ENCODE measurements at places on chromosomes 1 and 21.
A peak's percentile ranks its signal among the peaks of the same experiment; 100 is the strongest.

- no peak for DNase-seq
Measured at GRCh38 chr1:23100074-23100748, 68.4 kb downstream of the LUZP1 start.

GRCh38 chr1:53552981-53553733, 94.0 kb downstream of the DMRTB1 start:
- no peak for DNase-seq

GRCh38 chr1:209769171-209769904, 13.5 kb downstream of the TRAF3IP3 start:
- DNase-seq: peak; percentile 64

- DNase-seq: no peak
Measured at GRCh38 chr1:111489604-111490003, 13.8 kb downstream of the ADORA3 start.

- DNase-seq: peak; percentile 4
Measured at GRCh38 chr1:87449348-87449963, 120.8 kb downstream of the LMO4 start.

DNA sequence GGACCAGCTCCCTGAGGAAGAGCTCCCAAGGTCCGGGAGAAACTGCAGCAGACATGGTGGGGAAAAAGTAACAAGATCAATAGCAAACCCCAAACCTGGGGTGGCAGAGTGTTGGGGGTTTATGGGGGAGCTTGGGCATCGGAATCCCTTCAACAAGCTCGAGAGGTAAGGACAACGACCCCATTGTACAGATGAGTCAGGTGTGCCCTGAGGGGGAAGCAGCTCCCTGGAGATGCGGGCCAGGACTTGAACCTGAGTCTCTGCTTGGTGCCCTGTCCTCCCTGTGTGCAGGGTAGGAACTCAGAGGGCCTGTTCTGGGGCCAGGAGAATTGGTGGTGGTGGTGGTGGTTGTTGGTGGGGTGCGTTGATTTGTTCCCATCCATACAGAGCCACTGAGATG, 125.4 kb downstream of the PTPRU start:
- DNase-seq: no peak

GRCh38 chr1:68470388-68470970, 20.7 kb upstream of the RPE65 start:
- no peak for DNase-seq

- no peak for DNase-seq
Measured at GRCh38 chr1:36365381-36365780, 20.3 kb downstream of the STK40 start.

DNA sequence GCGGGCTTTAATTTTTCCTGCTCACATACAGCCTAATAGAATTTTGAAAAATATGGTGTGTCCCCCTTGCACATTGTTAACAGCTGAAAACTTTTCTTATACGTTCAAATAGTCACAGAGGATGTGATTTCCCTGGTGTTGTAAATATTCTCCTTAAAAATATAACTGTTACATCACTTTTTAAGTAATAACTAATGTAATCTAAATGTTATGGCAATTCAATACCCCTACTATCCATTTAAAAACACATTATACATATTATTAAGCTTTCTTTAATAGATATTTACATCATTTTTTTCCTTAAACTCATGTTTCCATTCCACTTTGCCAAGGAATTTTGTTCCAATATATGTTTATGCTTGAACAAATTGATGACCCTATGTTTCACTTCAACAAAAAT, 85.5 kb upstream of the S1PR1 start:
- no peak for DNase-seq

GRCh38 chr1:71785450-71785849, 496.9 kb downstream of the NEGR1 start:
- DNase-seq: no peak

DNA sequence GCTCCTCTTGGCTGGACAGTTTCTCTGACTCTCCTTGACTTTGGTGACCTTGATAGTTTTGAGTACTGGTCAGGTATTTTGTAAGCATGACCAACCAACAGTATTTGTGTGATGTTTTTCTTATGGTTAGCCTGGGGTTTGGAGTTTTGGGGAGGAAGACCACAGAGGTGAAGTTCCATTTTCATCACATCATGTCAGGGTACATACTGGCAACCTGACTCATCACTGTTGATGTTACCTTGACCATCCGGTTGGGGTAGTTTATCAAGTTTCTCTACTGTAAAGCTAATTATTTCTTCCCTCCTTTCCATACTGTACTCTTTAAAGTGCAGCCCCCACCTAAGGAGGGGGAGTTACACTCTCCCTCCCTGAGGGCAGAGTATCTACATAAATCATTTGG, 13.4 kb downstream of the OSCP1 start:
- no peak for DNase-seq

DNA sequence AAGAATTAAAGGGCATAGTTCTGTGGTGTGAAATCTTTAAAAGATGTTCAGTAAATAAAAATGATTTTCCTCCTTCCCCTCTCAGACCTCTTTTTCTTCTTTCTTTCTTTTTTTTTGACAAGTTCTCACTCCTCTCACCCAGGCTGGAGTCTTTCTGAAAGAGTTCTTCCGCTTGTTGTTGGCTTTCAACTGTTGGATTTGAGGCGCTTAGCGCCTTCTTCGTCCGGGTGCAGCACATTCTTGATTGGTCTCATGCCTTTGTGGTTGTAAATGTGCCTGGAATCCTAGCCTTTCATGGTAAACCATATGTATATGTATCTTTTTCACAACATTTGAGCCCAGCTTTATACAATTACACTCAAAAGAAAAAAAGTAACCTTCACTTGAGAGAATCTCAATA, 980 bp upstream of the METTL18 start:
- DNase-seq: no peak

DNA sequence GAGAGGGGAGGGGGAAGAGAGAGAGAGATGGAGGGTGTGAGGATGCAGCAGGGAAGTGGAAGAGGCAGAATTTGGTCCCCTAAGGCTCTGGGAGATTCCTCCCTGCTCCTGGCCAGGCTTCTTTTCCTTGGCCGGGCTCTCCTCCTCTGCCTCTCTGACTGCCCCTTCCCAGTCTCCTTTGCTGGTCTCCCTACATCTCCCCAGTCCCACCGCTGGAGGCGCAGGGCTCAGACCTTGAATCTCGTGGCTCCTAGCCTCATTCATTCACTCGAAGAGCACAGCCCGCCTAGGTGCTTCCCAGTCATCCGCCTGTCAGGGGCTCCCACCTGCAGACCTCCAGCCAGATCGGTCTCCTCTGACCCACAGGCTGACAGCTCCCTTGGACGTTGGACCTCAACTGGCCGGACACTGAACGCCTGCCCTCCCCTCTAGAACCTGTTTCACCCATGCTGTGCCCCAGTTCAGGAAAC, 76.5 kb downstream of the VWA5B1 start:
- DNase-seq: no peak

GRCh38 chr1:181640956-181641355, 157.6 kb downstream of the CACNA1E start:
- no peak for DNase-seq

DNA sequence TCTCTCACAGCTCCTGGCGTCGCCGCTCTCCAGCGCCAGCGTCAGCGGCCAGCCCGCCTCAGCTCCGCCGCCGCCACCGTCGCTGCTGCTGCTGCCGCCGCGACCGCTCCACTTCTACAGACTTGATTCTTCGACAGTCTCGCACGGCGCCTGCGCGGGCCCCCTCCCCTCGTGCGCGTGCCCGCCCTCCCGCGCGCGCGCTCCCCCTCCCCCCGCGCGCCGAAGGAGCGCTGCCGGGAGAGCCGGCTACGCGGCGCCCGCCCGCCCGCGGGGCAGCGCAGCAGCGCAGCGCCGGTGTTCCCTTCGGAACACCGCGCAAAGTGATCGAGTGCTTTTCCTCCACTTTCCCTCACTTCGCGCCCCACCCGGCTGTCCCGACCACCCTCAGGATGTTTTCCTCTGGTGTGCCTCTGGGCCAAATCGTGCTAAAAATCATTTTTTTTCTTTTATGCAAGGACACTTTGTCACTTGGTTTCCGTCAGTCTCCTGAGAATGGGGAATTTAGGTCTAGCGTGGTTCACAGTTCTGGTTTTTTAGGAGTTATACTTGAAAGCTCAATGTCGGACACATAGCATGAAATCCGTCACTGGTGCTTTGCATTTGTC, at the start of gene IRF2BP2:
Gene IRF2BP2 (minus strand): TSS at position 118 of the 605 bp plus-strand sequence. CDS start 684 bp downstream, outside the sequence.
- DNase-seq: peak; percentile 66

DNA sequence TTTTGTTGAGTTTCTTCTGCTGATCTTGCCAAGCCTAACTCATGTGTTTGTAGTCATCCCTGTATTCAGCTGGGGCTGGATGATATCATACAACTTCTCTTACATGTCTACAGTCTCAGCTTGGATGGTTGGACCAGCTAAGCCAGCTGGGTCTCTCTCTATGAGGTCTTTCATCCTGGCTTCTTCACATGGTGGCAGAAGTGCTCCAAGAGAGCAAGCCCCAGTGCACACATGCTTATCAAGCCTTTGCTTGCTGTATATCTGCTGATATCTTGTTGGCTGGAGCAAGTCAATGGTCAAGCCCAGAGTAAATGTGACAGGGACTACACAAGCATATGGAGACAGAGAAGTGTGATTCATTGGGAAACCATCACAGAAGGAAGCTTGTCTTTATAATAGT, 29.2 kb upstream of the SLC44A5 start:
- DNase-seq: no peak

- no peak for DNase-seq
Measured at GRCh38 chr1:1216770-1217620, 3.0 kb upstream of the TNFRSF4 start.

DNA sequence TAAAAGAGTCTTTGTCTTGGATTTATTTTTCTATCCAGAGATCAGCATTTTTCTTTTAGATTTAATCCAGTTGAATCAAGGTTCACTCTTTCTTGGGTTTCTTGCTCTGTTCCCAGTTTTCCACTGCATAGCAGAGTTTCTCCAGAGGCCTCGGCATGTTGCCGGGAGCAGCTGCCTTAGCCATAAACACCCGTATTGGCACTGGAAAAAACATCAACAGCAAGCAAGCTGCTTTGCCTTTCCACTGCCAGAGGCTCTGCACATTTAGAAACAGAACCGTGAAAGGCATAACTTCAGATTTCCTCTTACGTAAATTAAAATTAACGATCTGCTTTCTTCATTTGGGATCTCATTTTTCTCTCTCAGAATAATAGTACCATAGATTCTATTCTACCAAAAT, 181.8 kb upstream of the L1TD1 start:
- DNase-seq: no peak

- no peak for DNase-seq
Measured at GRCh38 chr1:108811611-108812010, 45.3 kb downstream of the AKNAD1 start.

GRCh38 chr1:42930178-42931107, 28.2 kb downstream of the SLC2A1 start:
- DNase-seq: no peak

DNA sequence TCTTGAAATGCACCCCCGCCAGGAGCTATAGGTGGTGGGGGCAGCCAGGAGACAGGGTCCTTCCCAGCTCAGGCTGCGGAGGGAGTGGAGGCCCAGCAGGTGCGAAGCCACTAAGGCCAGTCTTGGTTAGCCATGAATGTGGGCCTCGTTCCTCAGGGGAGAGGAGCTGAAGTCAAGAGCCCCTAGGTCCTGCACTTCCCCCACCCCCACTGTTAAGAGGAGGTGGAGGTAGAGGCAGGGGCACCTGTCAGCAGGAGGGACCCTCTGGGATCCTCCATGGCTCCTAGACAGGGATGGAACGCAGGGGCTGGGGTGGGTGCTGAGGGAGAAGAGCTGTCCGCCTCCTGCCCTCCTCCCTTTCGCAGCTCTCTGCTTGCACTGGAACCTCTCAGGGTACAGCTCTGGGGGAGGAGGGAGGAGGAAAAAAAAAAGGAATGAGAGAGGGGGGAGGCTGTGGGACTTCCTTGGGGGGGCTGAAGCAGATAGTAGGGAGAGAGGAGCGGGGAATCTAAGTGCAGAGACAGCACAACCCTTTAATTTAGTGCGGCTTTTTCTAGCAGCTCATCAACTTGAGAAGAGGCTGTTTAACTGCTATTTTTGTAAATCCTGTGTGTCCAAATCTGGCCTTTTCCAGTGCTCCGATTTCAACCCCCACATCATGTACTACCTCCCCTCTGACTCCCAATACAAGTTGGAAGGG, 37.0 kb downstream of the MATN1 start:
- no peak for DNase-seq

GRCh38 chr1:33654267-33654834, 181.9 kb downstream of the ZSCAN20 start:
- DNase-seq: no peak

DNA sequence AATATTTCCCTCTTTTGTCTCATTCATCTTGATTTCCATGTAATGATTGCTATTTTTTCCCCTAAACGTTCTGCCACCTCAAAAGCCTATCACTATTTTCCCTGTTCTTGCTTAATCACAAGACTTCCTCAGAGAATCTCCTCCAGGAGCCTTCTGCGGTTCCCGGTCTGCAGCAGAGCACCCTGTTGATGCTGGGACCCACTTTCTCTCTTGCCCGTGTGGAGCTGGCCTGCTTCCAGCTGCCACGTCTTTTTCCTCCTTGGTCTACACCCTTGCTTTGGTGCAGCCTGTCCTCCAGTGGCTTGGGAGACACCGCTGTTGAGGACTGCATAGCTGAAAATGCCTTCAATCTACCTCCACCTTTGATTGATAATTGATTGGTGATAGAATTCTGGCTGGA, 70.0 kb upstream of the COA6 start:
- no peak for DNase-seq

DNA sequence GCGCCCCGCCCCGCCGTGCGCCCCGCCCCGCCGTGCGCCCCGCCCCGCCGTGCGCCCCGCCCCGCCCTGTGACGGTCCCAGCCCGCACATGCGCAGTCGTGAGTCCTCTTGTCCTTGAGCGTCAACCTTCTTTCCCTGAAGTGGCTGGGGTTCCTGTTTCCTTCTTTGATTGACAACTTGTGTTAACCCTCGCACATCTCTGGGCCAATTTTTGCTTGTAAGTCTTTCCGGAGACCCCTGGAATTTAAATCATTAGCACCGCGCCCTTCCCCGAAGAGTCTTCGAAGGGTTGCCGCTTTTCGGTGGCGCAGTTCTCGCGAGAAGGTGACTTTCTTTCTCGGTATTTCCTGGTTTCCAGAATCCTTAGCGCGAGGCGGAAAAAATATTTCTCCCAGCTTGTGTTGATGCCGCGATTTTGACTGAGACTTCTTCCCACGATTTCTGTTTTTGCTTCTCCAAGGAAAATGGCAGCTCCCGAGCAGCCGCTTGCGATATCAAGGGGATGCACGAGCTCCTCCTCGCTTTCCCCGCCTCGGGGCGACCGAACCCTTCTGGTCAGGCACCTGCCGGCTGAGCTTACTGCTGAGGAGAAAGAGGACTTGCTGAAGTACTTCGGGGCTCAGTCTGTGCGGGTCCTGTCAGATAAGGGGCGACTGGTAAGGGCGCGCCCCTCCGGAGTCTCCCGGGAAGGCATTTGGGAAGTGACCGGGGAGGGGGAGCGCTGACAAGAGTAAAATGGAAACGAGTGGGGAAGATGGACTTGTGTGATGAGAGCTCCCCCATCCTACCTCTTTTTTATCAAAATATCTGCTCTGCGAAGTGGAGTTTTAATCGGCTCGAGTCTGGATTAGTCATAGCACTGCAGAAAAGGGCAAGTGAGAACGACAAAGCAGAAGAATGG, at the start of gene RNPC3:
Gene RNPC3 (plus strand): TSS at position 93 of the 901 bp plus-strand sequence. CDS start 372 bp downstream, at position 465.
- DNase-seq: peak; percentile 76

GRCh38 chr1:75908717-75909152, 23.5 kb downstream of the ASB17 start:
- DNase-seq: no peak

All from stimulated activated CD8-positive, alpha-beta memory T cell treated with anti-CD3 and anti-CD28 coated beads, Interleukin-4, amount 100 ng/mL, for 24 hours (primary cell).